IPS DF 6.9 (cell line): ENCODE measurements at places on chromosomes 5 and 9.

- no peak for DNase-seq
Measured at GRCh38 chr5:166671811-166672210, 1619.6 kb upstream of the WWC1 start.

DNA sequence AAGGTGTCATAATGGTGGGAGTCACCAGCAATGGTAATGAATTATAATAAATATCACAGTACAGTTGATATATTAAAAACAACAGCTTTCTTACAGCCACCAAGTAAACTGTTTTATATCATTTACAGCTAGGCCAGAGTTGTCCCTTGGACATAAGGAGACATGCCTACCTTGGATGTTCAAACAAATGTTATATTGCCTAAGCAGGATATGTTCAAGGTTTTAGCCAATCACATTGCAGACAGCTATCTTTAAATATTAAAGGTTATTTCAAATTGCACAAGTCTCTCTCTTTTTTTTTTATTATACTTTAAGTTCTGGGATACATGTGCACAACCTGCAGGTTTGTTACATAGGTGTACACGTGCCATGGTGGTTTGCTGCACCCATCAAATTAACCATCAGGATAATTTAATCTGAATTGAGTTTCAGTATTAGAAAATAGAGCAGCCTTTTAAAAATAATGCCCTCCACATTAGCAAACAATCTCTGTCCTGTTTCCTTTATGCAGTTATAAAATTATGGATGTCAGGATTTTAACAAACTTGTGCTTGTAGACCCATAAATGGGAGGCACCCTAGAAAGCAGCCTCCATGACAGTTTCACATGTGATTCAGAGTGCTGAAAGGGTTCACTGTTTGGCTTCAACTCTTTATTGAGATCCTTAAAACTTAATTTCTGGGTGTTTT, 340.7 kb downstream of the ARRDC3 start:
- no peak for DNase-seq

- no peak for DNase-seq
Measured at GRCh38 chr5:2149195-2149539, 266.4 kb upstream of the IRX4 start.

DNA sequence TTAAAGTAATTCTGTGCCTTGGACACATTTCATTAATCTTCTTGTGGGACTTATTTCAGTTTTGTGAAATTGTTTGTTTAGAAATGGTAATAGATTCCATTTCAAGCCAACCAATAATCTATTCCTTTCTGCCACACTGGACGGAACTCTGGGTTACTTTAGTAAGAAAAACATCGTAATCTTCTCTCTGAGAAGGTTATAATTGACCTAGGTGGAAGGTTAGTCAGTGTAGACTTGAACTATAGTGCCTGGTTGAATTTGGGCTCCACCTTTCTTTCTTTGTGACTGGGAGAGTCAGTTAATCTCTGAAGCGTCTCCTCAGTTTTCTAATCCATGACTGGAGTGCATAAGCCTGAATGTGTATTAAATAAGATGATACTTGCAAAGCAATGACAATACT, 89.7 kb upstream of the PRLR start:
- no peak for DNase-seq

GRCh38 chr9:27350382-27350976, 53.5 kb upstream of the EQTN start:
- DNase-seq, result no peak

- no peak for DNase-seq
Measured at GRCh38 chr9:93111371-93112115, 15.5 kb downstream of the CARD19 start.

GRCh38 chr5:68725905-68726683, 367.7 kb upstream of the SLC30A5 start:
- DNase-seq, result no peak

- no peak for DNase-seq
Measured at GRCh38 chr9:83489961-83490360, 48.2 kb downstream of the FRMD3 start.

GRCh38 chr5:41670216-41670615, 159.8 kb upstream of the PLCXD3 start:
- no peak for DNase-seq

DNA sequence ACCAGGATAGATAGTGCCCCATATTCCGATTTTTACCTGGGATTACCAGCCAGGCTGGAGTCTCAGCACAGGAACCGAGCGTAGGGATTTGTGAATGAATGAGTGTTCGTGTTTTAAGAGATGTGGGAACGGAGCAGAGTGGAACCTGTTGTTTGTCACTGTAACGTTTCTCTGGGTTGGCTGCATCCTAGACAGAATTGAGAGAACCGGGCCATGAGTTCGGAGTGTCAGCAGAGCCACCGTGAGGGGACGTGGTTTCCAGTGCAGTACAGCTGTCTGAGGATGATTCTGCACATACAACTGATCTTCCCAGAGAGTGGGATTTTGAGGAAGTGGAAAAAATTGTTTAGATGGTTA, 1.2 kb downstream of the PDE8B start:
- DNase-seq, result no peak

DNA sequence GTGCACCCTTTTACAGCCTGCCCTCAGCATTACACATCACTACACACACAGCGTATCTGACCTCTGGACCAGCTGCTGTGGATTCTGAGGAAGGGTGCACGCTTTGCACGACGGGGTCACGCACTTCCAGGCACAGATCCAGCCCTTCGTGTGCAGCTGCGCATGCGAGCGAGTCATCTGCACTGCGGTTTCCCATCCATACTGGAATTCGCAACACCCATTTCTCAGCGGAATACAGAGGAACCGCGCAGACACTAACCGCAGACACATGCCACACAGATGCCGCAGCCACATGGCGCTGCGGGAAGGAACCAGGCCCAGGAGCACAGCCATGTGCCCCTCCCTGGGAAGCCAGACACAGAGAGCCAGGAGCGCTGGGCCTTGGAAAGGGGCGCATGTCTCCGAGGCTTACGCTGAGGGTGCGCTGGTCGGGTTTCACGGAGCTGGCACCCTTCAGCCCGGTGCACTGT, 43.5 kb downstream of the PNPLA7 start:
- DNase-seq, result no peak

DNA sequence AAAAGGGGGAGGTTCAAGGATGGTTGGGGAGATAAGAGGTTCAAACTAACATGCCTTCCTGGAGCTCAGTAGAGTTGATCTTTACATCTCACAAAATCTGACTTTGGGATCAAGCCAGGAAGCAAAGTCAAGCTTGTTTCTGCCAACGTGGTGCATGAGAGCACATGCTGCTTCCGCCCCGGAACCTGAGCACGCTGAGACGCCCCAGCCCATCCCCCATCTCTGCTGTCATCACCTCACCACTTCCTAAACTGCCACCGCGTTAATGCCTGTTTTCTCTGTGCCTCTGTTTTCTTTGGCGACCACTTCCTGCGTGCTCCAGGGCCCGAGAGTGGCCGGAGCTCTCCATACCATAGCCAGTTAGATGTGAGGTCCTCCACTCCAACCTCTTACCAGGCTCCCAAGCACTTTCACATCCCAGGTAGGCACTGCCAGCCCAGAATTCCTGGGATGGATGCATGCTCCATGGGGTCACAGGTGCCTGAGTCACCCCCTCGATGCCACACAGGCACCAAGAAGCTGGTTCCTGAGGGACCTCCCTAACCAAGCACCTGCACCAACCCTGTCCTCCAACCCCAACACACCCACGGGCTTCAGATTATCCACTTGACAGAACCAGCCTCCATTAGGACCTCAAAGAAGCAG, 31.2 kb upstream of the AFAP1L1 start:
- DNase-seq, result no peak

DNA sequence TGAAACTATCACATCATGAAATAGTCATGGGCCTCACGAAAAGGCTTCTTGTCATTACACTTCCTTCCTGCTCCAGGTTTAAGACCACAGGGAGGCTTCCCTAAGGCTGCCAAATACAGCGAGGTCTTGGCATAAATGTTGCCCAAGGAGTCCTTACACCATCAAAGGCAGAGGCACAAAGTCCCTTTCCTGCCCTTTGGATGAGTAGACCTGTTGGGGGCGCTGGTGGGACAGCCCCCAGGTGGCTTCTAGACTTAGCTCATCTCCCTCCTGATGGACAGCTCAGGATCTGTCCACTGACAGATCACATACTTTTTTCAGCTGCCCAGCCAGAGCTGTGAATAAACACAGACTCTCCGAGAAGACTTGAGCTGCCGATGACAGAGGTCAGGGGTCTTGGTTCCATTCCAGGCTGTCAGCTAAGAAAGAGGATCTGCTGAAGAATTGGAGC, 15.5 kb upstream of the MEGF9 start:
- DNase-seq, result no peak

- DNase-seq, result no peak
Measured at GRCh38 chr5:175363300-175363699, 80.7 kb downstream of the DRD1 start.

DNA sequence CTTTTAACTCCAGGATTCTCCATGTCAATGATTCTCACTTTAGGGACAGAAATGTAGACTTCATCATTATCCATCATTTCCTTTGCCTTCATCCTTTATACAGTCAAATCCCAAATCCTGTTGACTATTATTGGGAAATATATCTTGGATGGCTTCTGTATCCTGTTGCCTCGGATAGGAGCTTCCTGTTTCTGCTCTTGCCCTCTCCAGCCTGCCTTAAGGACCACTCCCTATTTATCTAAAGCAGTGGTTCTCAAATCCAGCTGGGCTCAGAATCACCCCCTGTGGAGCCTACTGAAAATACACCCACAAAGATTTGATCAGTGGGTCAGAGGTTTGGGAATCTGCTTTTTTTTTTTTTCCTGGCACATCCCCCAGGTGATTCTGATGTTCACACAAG, 8.5 kb downstream of the AFAP1L1 start:
- no peak for DNase-seq

GRCh38 chr5:96961053-96961452, 25.2 kb downstream of the LNPEP start:
- no peak for DNase-seq

- no peak for DNase-seq
Measured at GRCh38 chr9:126293522-126293889, 33.1 kb upstream of the MVB12B start.

GRCh38 chr9:27162045-27162444, 53.0 kb downstream of the TEK start:
- no peak for DNase-seq

DNA sequence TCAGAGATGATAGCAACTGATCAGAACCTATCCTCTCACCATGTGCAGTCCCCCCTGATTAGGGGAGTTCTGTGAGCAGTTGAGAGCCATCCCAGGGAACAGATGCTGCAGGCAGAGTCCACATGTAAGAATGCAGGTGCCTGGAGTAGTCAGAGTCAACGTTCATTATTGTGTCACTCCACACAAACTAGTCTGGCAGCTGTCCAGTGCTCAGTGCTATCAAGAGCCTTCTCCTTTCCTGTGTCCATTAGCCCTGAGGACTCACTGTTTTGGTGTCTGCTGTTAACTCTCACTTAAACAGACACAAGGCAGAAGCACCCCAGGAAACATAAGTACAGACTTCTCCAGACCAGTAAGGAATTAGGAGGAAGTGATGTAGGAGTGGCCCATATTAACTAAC, 2.5 kb downstream of the SH3TC2 start:
- no peak for DNase-seq

DNA sequence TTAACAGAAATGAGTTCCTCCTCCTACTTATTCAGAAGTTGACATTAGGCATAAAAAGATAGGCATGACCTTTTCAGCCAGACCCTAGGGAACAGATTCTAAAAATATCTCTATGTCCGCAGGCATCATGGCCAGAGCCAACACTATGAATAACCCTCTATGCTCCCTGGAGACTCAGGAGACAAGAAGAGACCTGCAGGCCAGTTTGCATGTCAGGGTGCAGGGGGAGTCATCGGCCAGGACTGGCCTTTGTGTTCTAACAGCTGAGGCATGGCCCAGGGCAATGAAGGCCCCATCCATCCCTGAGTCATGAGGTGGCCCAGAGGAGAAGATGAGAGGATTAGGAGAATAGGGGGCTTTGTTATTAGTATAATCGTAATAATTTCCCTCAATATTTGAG, 93.8 kb downstream of the TMEM215 start:
- DNase-seq, result no peak

- no peak for DNase-seq
Measured at GRCh38 chr5:43400082-43400481, 12.1 kb downstream of the CCL28 start.

- no peak for DNase-seq
Measured at GRCh38 chr9:98539954-98540353, 168.8 kb downstream of the GABBR2 start.

DNA sequence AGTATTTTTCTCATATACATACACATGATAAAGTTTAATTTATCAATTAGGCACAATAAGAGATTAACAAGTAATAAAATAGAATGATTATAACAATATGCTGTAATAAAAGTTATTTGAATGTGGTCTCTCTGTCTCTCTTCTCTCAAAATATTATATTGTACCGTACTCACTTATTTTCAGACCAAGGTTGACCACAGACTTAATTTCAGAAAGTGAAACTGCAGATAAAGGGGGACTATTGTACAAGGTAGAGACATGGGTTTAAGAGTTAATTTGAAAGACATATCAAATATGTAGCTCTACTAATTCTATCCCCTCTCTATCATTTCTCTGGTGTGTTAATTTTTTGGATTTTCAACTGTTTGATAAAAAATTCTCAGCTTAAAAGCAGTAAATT, 20.0 kb upstream of the C9 start:
- DNase-seq, result no peak

- DNase-seq, result no peak
Measured at GRCh38 chr5:154878642-154879335, 20.4 kb downstream of the CNOT8 start.

- DNase-seq, result no peak
Measured at GRCh38 chr5:134541736-134542376, 16.4 kb downstream of the JADE2 start.

- no peak for DNase-seq
Measured at GRCh38 chr5:13987843-13988464, 43.5 kb upstream of the DNAH5 start.

GRCh38 chr9:115207003-115207836, 89.3 kb upstream of the TNC start:
- no peak for DNase-seq

GRCh38 chr5:68032216-68032762, 183.3 kb upstream of the PIK3R1 start:
- DNase-seq, result no peak

GRCh38 chr5:34455098-34455497, 201.0 kb upstream of the RAI14 start:
- no peak for DNase-seq

DNA sequence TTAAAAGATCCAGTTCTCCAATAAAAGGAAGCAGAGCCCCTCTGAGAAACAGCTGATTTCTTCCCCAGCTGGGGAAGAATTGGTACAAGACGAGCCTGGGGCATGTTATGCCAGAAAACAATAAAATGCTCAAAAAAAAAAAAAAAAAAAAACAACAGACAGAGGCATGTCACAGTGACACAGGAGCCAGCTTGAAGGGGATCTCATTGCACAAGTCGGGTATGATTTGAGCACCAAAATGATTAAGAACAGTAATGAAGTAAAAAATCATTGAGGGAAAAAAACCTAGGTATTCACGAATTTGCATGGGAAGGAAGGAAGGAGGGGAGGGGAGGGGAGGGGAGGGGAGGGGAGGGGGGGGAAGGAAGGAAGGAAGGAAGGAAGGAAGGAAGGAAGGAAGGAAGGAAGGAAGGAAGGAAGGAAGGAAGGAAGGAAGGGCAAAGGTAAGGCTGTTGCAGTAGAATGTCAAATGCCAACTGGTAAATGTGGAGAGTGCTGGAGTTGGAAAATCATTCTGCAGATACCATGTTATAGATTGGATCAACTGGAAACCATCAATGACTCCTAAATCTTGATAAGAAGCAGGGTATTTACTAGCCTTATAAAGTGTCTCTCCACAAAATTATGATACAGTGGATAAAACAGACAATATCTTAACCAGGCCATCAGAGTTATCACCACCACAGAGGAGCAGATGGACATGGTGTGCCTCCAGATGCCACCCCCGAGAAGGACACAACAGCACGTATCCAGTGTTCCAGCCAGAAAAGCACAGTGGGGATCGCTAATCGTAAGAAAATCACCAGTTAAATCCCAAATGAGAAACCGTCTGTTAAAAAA, 7.2 kb downstream of the GNA14 start:
- DNase-seq, result no peak
